ENCODE measurements at places on chromosomes 6 and 20.

GRCh38 chr6:131191590-131191989 lies 56.3 kb downstream of the AKAP7 start:
- no peak for DNase-seq

DNA sequence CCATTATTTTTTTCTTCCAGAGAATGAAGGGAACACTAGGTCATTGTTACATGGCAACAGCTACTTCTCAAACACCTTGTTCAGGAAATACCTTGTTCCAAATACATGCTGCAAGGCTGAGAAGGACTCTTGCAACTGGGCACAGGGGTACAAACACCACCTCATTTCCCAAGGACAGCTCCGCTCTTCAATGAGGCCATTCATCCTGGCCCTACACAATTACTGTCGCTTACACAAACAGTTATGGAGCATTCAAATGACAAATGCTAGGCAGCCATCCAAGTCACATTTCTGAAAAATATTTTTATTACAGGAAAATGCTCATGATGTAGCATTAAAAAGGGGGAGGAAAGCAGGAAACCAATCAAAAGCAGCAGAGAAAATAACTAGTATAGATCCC lies 611.9 kb downstream of the DHX35 start:
- DNase-seq: no peak

GRCh38 chr6:135311446-135312200 lies 130.5 kb downstream of the MYB start:
- DNase-seq: no peak

DNA sequence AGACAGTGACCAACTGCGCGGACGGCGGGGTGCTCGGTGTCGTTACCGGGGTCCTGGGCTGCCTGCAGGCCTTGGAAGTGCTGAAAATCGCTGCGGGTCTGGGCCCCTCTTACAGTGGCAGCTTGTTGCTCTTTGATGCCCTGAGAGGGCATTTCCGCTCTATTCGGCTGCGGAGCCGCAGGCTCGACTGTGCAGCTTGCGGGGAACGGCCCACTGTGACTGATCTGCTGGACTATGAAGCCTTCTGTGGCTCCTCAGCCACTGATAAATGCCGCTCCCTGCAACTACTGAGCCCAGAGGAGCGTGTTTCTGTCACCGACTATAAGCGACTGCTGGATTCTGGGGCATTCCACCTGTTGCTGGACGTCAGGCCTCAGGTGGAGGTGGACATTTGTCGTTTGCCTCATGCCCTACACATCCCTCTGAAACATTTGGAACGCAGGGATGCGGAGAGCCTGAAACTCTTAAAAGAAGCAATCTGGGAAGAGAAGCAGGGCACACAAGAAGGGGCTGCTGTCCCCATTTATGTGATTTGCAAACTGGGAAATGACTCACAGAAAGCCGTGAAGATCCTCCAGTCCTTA lies 1.0 kb downstream of the MOCS3 start:
- DNase-seq: no peak

- DNase-seq: no peak
Observed at GRCh38 chr6:14070457-14070856, 47.1 kb upstream of the CD83 start.

- no peak for DNase-seq
Observed at GRCh38 chr20:926670-927069, 10.5 kb upstream of the ANGPT4 start.

- no peak for DNase-seq
Observed at GRCh38 chr20:9308056-9308455, 206.3 kb upstream of the LAMP5 start.

GRCh38 chr6:106581468-106581867 lies 47.8 kb downstream of the RTN4IP1 start:
- no peak for DNase-seq

GRCh38 chr20:25256226-25256859 lies 8.5 kb downstream of the PYGB start:
- DNase-seq: no peak

DNA sequence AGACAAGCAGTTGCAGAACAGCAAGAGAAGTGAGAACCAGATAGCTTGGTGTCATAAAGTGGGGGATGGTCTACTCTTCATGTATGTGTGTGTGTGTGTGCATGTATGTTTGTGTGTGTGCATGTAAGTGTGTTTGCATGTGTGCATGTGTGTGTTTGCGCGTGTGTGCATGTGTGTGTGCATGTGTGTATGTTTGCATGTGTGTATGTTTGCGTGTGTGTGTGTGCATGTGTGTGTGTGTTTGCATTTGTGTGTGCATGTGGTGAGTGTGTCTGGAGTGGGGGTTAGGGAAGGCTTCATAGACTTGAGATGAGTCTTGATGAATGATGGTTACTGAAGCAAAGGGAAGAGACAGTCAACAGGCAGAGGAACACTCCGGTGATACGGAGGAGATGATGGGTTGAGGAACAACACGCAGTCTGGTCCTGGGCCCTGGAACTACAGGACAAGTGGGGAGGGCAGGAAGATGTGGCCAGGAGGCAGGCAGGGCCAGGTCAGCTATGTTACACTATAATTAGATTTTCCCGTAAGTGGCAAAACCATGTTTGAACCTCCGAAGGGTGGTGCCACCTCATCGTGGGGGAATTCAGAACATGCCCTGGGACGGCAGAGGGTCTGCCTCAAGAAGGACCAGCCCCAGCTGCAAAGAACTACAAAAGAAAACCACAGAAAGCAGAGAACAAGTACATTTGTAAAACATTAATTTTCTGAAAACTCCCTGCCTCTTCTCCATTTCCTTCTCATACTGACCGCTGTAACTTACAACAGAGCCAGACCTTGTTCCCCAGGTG lies 38.7 kb upstream of the PDE10A start:
- no peak for DNase-seq

GRCh38 chr6:37514837-37515236 lies 15.1 kb upstream of the CCDC167 start:
- no peak for DNase-seq

- no peak for DNase-seq
Observed at GRCh38 chr6:37540390-37540789, 40.7 kb upstream of the CCDC167 start.

DNA sequence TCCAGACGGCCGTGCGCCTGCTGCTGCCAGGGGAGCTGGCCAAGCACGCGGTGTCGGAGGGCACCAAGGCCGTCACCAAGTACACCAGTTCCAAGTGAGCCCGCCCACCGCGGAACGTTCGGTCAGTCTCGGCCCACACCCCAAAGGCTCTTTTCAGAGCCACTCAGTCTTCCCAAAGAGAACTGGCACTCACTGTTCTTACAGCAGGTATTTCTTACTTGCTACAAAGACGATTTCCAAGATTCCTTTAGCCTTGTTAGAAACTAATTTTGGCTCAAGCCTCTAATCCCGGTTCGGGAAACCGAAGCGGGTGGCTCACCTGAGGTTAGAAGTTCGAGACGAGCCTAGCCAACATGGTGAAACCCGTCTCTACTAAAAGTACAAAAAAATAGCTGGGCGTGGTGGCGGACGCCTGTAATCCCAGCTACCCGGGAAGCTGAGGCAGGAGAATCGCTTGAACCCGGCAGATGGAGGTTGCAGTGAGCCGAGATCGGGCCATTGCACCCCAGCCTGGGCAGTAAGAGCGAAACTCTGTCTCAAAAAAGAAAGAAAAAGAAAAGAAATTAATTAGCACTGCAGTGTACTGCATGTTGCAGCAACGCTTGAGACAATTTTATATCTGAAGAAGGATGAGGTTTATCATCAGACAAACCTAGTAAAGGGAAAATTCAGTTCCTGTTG lies 73.1 kb downstream of the OR2B2 start:
- DNase-seq: no peak

- no peak for DNase-seq
Observed at GRCh38 chr6:139448051-139448649, 73.7 kb upstream of the CITED2 start.

- no peak for DNase-seq
Observed at GRCh38 chr6:27785294-27785693, 126.9 kb downstream of the OR2B2 start.

DNA sequence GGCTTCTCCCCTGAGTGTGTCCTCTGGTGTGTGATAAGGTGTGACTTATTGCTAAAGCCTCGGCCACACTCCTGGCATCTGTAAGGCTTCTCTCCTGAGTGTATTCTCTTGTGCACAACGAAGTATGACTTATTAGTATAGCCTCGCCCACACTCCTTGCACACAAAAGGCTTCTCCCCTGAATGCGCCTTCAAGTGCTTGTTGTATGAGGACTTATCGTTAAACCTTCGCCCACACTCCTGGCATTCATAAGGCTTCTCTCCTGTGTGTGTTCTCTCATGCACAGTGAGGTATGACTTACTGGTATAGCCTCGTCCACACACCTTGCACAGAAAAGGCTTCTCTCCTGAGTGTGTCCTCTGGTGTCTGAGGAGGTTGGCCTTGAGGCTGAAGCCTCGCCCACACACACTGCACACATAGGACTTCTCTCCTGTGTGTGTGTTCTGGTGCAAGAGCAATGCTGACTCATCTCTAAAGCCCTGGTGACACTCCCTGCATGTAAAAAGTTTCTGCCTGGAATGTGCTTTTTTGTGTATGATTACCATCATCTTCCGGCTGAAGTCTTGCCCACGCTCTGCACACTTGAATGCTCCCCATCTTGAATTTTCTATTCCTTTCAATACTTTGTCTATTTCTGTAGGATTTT lies 20.4 kb downstream of the ZNF337 start:
- DNase-seq: no peak

GRCh38 chr6:142987490-142987889 lies 42.5 kb upstream of the HIVEP2 start:
- DNase-seq: no peak

DNA sequence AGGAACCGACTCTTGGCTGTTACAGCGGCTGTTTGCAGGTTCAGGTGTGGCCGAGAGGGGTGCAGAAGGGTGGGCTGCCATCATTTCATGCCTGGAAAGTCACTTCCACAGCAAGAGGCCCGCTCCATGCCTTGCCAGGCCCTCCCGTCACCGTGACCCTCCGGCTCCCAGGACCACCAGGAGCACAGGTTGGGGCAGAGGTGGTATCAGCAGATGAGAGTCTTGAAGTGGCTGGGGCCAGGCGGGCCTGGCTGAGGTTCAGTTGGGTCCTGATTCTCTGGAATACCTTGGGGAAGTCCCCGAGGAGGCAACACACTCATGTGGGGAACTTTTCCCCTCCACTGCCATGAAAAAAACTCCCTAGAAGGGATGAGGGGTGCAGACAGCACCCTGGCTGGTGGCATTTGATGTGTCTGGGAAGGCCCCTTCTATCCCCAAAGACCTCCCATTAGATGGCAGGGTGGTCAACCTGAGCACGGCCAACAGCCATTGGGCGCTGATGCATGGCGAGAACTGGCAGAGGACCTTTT lies 34.2 kb upstream of the IRF4 start:
- no peak for DNase-seq

GRCh38 chr20:31704225-31705119 lies 18.2 kb downstream of the BCL2L1 start:
- no peak for DNase-seq

- no peak for DNase-seq
Observed at GRCh38 chr20:38337561-38338140, 8.6 kb upstream of the LBP start.

- peak; percentile 1 for DNase-seq
Observed at GRCh38 chr6:121305957-121306607, 28.2 kb downstream of the TBC1D32 start.

DNA sequence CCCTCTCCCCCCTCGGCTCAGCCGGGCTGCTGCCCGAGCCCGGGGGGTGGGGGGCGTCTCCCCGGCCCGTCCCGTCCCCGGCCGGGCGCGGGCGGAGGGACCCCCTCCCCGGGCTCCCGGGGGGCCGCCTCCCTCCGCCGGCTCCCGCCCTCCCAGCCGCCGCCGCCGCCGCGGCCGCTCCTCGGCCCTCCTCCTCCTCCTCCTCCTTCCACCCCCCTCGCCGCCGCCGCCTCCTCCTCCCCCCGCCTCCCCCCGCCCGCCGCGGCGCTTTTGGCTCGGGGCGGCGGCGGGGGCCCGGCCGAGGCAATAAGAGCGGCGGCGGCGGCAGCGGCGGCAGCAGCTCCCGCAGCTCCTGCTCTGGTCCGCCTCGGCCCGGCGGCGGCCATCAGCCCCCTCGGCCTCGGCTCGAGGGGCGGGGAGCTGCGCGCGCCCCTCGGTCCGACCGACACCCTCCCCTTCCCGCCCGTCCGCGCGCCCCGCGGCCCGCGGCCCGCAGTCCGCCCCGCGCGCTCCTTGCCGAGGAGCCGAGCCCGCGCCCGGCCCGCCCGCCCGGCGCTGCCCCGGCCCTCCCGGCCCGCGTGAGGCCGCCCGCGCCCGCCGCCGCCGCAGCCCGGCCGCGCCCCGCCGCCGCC lies 38.7 kb downstream of the GNAS start:
- DNase-seq: peak; percentile 55

DNA sequence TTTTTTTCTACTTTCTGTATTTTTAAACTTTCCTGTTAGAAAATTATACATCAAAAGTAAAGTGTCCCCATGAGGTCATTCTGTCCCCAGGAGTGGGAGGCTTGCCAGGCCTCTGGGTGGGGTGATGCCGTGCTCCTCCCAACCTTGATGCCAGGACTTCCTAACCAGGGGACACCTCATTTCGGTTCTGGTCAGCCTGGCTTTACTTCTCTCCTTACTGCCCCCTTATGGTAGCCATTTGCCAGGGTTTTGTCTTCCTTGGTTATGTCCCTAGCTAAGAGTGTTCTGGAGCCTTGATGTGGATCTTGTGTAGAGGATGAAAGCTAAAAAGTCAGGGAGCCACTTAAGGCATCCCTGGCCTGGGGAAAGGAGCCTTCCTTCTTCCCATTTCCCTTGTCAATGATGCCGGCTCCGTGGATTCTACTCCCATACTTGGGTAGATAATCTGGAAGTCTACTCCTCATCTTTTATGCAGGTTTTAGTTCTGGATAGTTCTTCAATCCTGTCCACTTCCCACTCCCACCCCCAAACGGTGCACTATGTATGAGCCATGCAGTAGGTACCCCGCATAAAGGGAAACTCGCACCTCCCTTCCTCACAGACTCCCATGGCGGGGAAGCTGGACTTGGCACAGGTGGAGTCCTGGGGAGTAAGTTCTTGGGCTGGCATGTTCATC lies 164.1 kb upstream of the SALL4 start:
- DNase-seq: peak; percentile 6

- DNase-seq: no peak
Observed at GRCh38 chr20:61186771-61187472, 65.1 kb upstream of the CDH4 start.

GRCh38 chr6:158798311-158798710 lies 20.9 kb downstream of the EZR start:
- no peak for DNase-seq

- no peak for DNase-seq
Observed at GRCh38 chr6:29071831-29072723, 15.0 kb downstream of the OR2B3 start.

- DNase-seq: no peak
Observed at GRCh38 chr6:55448451-55448850, 121.2 kb downstream of the GFRAL start.

DNA sequence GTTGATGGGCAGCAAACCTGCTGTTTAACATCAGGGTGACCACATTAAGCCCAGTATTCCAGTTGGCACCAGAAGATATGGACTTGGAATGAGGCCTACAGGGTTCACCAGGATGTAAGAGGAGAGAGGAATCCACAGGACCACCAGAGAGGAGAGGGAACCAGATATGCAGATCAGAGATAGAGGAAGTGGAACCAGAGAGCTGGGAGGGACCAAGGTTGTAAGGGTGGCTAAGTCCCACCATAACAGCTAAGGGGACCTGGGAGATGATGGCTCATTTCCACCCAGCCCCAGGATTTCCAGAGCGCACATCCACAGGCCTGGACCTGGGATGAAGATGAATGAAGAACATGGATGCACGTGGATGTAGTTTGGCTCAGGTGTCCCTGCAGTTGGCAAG lies 11.1 kb downstream of the BTN2A1 start:
- DNase-seq: no peak

- DNase-seq: no peak
Observed at GRCh38 chr6:161273274-161273751, 548 bp downstream of the AGPAT4 start.

GRCh38 chr20:48647858-48648257 lies 179.9 kb downstream of the PREX1 start:
- no peak for DNase-seq

- no peak for DNase-seq
Observed at GRCh38 chr6:72288592-72288991, 333.3 kb upstream of the KCNQ5 start.

Data from DMS153 (cell line).